ENCODE measurements at places on chromosomes 5 and 9.

DNA sequence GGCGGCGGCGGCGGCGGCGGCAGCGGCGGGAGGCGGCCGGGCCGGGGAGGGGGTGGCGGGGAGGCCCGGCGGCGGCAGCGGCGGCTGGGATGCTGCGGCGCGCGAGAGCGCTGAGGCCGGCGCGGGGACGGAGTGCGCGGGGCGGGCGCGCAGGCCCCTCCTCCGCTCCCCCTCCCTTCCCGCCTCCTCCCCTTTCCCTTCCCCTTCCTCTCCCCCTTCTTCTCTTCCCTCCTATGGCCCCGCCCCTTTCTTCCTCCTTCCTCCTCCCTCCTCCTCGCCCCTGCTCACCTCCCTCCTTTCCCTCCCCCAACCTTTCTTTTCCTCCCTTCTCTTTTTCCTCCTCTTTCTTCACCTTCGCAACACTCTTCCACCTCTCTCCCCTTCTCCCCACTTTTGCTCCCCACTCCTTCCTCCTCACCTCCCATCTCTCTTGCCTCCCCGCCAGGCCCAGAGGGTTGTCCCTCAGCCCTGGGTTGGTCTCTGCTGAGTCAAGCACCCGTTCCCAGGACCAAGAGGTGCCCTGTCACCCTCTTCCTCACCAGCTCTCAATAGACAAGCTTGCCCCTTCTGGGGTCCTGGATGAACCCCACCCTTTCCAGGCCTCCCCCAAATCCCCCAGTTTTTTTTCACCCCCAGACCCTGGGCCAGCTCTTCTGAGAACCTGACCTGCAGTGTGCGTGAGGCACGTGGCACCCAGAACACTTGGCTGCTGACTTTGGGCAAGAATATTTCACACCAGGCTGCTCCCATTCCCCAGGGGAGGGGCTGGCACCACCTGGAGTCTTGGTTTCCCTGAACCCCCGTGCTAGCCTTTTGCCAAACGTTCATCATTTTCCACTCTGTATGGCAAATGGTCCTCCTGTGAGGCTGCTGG is at the start of gene SEMA4D:
Gene SEMA4D (minus strand): TSS at position 136 of the 874 bp plus-strand sequence. CDS start 92,657 bp downstream, outside the sequence.
- peak; percentile 90 for DNase-seq

DNA sequence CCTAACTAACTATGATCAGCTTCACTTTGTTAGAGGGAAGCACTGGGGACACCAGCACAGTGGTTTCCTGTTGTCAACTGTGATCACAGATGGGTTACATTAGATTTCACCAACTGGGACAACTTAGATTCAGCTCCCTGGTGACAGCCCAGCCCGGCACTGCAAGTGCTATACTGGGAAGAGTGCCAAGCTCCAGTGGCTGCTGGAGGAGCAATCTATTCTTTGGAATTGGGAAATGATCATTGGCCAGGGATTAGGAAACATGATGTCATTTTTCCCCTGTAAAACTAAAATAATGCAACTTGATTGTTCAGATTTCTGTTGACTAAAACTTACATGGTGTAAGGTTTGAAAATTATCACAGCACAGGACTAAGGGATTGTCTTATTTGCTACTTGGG is 33.2 kb downstream of the PTGR1 start:
- DNase-seq = no peak

GRCh38 chr9:131348631-131349521 is 45.0 kb upstream of the PRRC2B start:
- no peak for DNase-seq

- DNase-seq = no peak
These were observed 120.1 kb downstream of the BOD1 start for GRCh38 chr5:173496129-173496882.

GRCh38 chr5:59267033-59267432 is 626.5 kb downstream of the PDE4D start:
- no peak for DNase-seq

DNA sequence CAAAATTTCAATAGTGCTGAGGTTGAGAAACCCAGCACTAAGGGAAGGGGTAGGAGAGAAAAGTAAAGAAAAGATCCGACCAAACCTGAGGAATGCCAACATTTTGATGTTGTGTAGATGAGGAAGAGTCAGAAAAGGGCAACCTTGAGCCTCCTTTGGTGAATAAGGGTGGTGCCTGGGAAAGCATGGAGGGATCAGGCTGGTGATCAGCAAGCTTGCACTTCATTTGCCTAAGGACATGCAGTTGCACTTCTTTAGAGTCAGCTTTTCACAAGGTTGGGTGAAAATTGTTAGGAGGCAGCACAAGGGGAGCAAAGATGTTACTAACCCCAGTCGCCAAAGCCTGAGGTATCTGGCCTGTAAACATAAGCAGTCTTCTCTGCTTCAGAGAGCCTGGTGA is 20.4 kb downstream of the ATP6V0E1 start:
- DNase-seq = no peak

DNA sequence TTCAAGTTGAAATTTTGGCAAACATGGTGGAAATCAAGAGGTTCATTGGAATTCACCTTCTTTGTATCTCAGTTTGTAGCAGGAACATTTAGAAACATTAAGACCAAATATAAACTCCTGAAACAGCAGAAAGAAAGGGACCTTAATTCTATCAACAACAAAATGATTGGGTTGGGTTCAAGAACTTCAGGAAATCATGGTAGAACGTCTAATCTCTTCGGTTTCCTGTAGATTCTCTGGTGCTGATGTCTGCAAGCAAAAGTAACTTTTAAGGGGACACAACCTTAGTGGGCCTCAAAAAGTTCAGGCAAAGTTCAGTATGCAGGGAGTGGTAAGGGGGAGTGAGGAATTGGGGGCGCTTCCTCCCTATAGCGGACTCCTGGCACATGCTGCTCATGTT is 3.4 kb downstream of the IL33 start:
- DNase-seq = no peak

DNA sequence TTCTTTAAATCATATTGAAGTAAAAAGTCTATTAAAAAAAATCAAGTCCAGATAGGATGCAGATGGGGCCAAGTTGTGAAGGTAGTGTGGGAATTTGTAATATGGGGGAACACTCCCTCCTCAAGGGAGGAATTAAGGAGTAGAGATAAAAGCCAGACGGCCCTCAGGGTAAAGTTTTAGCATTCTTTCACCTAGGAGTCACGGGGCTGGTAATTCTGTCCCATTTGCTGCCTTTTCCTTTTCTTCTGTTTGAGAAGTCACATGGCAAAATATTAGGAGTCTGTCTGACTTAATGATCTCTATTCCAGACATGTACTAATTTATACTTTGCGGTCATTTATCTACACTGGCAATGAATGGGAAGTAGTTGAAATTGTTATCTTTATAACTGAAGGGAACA is 61.9 kb downstream of the SNX24 start:
- DNase-seq = no peak

DNA sequence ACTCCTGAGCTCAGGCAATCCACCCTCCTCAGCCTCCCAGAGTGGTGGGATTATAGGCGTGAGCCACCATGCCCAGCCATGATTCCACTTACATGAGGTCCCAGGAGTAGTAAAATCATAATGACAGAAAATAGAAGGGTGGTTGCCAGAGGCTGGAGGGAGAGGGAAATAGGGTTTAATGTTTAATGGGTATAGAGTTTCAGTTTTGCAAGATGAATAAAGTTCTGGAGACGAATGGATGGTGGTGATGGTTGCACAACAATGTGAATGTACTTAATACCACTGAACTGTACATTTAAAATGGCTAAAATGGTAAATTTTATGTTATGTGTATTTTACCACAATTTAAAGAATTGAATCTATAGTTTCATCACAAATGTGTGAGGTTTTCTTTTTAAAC is 146.5 kb upstream of the ABCA1 start:
- DNase-seq = no peak
